Stimulated activated CD8-positive, alpha-beta memory T cell treated with anti-CD3 and anti-CD28 coated beads, Interleukin-7, amount 100 ng/mL, for 1 hour (primary cell): ENCODE measurements at places on chromosomes 4 and X.

DNA sequence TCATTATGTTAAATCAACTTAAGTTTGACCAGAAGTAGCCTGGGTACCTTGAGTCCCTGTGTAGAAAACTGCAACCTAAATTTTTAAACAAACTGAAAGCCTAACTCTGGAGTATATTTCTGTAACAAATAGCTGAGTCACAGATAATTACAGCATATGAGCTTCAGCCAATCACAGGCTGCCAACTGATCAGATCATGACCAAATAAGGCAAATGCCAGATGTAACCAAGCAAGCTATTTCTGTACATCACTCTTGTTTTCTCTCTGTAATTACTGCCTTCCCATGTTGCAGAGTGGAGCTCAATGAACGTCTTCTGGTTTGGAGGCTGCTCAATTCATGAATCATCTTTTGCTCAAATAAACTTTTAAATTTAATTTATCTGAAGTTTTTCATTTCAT, 980.9 kb upstream of the DIAPH2 start:
- DNase-seq, result no peak

DNA sequence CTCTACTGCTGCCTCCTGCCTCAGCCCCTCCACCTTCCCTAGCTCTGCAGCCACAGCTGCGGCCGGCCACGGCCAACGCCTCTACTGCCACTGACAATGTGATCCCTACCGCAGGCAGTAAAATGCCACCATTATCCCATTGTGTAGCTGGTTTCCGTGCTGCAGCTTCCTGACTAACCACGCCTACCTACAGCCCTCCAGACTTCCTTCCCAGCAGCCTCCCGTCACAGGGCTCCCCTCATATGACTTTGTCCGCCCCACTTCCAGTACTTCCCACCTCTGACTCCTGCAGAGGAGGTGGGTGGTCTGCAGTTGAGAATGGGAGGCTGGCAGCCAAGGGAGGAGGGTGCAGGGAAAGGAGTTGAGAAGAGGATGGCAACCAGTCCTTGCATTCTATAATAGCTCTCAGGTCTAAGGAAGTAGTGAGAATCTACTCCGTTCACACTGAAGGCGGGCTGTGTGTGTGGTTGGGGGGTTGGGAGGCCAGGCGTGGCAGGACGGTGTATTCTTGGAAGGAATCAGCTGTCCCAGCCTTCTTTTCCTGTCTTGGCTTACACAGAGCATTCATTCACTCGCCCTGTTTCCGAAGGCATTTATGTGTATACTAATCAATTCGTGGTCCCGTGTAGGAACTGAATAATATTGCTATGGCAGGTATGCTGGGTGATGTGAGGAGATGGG, 33.1 kb upstream of the USP51 start:
- DNase-seq, result no peak

DNA sequence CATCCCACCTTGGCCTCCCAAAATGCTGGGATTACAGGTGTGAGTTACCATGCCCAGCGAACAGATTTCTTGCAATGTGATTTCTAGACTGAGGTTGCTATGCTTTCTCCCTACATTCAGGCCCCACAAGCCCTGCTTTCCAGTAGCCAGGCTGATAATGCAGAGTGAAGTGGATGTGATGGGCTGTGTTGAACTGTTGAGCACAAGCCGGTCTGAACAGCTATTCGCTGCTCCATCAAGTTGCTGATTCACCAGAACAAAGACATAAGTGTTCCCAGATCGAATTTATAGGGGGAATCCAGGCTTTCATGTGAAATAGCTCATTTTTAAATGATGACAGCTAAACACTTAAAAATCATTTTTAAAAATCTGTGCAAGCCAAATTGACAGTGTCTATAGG, 8.0 kb downstream of the NIPAL1 start:
- DNase-seq, result no peak

GRCh38 chr4:98864560-98864959, 64.4 kb downstream of the EIF4E start:
- no peak for DNase-seq

DNA sequence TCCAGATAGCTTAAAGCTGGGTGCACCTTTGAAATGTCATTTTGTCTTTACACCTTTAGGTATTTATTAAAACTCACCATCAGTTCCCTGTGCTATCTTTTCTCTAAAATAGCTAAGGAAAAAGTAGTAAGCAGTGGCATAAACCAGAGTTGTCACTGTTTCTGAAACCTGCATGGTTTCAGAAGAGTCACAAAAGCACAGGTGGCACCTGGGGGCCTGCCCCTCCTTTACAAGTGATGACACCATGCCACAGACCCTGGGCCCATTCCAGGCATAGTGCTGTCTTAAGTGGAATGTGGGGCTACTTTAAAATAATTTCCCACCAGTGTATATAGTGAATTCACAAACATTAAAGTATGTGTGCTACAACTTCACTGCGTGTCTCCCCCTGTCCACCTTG, 47.8 kb downstream of the DCUN1D4 start:
- no peak for DNase-seq

DNA sequence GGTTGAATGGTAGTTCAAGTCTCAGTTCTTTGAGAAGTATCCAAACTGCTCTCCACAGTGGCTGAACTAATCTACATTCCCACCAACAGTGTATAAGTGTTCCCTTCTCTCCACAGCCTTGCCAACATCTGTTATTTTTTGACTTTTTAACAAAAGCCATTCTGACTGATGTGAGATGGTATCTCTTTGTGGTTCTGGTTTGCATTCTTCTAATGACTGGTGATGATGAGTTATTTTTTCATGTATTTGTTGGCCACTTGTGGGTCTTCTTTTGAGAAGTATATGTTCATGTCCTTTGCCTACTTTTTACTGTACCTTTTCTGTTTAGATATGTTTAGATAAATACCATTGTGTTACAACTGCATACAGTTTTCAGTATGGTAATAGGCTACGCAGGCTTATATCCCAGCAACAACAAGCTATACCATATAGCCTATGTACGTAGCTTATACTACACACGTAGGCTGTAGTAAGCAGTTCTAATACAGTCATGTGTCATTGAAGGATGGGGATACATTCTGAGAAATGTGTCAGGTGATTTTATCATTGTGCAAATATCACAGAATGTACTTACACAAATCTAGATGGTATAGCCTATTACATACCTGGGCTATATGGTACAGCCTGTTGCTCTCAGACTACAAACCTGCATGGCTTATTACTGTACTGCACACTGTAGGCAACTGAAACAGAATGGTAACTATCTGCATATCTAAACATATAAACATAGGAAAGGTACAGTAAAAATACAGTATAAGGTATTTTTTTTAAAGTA, 28.1 kb downstream of the KLHL8 start:
- no peak for DNase-seq

DNA sequence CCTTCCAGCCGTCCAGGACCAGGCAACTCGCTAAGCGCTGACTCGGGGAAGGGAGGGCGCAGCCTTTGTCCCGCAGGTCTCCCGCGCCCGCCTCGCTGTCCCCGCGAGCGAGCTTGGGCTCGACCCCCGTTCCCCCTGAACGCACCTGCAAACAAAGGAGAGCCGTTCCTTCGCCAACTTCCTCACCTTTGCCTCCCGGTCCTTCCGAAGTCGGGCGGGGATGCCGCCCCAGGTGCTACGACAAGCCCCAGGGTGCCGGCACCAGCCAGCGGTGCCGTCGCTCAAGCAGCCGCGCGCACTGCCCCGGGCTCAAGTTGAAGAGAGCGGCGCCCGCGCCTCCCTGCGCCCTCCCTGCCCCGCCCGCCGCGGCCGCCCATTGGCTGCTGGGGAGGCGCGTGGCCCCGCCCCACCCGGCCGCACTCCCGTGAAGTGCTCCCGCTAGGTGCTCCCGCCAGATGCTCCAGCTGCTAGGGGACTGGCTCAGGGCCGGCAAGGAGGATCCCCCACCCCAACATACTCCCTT, 107.1 kb downstream of the NSUN7 start:
- no peak for DNase-seq

DNA sequence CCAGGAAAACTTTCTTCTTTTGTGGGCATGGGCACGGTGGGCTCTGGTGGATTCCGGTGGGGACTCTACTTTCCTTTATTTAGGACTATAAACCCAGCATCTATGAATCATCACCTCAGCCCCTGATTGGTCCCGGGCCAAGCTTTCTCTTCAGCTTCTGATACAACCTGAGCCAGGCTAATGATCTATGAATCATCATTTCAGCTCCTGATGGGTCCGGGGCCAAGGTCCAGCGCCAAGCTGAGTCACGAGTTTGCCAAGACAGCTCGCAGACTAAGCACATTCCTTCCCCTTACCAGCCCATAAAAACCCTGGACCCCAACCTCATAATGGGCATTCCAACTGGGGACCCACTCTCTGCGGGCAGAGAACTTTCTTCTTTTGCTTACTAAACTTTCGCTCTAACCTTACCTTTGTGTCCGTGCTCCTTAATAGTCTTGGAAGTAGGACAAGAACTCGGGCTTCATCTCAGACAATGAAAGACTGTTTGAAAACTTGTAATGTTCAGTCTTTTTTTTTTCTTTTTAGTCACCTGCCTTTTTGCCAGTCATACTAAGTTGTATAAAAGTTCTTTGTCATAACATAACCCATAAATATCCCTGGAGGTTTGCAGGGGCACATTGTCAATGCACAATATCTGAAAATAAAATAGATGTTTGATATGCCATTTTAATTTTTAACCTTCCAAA, 904.9 kb upstream of the EPHA5 start:
- DNase-seq, result no peak

GRCh38 chrX:49071877-49072711, 1.7 kb downstream of the PRAF2 start:
- DNase-seq, result no peak

- no peak for DNase-seq
Observed at GRCh38 chr4:83609365-83609764, 73.5 kb downstream of the GPAT3 start.

GRCh38 chr4:5752376-5753184, 41.6 kb downstream of the EVC start:
- DNase-seq, result no peak

- DNase-seq, result no peak
Observed at GRCh38 chr4:186904101-186904500, 180.4 kb upstream of the FAT1 start.
